M059J (cell line): ENCODE measurements at places on chromosomes 7 and 10.

DNA sequence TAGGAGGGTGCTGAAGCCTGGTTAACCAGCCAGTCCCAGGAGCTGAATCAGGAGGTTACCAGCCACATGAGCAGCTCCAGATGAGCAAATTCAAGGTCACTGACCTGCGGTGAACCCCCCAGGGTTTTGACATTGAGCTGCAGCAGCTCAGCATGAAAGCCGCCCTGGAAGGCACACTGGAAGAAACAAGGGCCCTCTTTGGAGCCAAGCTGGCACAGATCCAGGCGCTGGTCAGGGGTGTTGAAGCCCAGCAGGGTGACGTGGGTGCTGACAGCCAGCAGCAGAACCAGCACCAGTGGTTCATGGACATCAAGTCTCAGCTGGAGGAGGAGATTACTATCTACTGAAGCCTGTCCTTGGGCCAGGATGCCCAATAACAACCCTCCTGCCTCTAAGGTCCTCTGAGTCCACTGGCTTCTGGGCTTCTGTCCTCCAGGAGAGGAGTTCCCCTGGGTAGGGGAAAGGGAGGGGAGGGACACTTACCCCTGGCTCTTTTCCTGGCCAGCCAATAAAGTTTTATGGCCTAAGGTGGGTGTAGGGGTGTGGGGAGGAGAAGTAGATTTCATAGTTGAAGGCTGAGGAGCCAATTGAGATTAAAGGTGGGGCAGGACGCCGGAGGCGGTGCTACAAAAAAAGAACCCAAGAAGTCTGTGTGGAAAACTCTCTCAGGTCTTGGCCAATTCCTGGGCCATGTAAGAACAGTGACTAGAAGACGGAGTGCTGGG is 29.4 kb upstream of the ATOH7 start:
- DNase-seq: no peak

- DNase-seq: no peak
Measured at GRCh38 chr7:142120524-142120923, 9.0 kb downstream of the MGAM2 start.

- no peak for DNase-seq
Measured at GRCh38 chr10:81820418-81820817, 54.6 kb upstream of the NRG3 start.

- DNase-seq: peak; percentile 70
Measured at GRCh38 chr7:94338921-94339371, 55.7 kb upstream of the COL1A2 start.

DNA sequence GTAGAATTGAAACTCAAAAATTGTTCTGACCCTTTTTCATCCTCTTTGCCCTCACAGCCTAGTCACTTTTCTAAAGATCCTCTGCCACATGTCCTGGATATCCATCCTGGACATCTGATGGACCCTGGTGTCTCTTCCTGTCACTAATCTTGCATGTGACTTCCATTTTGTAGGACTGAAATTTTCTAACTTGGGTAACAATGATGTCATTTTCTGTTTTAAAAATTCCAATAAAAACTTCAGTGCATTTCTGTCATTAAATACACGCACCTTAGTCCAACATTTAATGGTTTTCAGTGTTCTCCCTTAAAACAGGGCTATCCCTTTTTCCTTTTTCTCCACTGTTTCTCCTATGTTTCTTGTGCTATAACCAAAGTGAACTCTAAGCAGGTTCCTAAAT is 684.9 kb upstream of the ANKRD30A start:
- DNase-seq: no peak

DNA sequence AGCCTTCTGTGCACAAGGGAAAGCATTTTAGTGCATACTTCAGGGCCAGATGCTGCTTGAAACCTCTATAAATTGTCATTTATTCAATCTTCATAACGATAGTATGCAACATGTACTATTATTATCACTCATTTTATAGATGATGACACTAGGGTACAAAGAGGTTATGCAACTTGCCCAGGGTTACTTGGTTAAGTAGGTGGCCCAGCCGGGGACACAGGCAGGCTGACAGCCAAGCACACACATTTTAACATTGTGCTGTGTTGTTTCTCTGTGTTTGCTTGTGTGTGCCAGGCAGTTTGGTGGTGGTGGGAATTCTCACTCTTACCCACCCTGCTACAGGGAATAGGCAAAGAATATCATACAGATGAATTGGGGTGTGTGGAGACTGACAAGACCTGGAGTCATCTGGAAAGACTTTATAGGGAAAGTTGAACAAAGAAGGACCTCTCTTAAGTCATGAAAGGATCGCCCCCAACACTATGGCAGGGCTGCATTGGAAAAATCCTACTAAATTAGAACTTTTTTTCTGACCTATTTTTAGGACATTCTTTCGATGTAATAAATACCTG is 98.9 kb downstream of the MKX start:
- DNase-seq: no peak

DNA sequence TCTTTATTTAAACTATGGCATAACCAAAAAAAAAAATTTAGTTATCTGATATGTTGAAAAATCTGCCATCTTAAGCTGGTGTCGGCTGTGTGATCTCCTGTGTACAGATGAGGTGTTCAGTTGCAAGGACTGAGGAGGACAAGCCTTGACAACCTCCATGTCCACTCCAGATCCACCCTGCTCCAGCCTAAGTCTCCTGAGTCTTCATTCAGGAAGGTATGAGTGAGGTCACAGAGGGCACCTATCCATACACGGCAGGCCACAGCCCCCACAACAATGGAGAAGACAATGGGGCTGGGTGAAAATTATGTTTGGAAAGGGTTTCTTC is 16.1 kb downstream of the TARP start:
- no peak for DNase-seq

DNA sequence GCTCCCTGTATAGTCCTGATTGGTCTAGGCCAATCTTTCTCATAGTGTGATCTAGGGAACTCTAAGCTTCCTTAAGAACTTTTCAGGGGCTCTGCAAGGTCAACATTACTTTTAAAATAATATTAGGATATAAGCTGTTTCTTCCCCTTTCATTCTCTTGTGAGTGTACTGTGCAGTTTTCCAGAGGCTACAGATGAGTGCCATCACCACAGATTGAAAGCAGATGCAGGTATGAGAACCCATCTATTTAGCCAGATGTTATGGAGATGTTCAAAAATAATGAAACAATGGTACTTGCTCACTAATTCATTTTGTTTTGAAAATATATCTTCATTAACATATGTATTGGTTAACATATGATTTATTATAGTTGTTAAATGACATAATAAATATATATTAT is 169.2 kb upstream of the SEMA3A start:
- no peak for DNase-seq

GRCh38 chr7:131839967-131840690 is 283.7 kb upstream of the PODXL start:
- no peak for DNase-seq

GRCh38 chr7:151237244-151238189 is 5.2 kb downstream of the CHPF2 start:
- no peak for DNase-seq

GRCh38 chr10:61330669-61331068 is 122.5 kb downstream of the TMEM26 start:
- DNase-seq: no peak

DNA sequence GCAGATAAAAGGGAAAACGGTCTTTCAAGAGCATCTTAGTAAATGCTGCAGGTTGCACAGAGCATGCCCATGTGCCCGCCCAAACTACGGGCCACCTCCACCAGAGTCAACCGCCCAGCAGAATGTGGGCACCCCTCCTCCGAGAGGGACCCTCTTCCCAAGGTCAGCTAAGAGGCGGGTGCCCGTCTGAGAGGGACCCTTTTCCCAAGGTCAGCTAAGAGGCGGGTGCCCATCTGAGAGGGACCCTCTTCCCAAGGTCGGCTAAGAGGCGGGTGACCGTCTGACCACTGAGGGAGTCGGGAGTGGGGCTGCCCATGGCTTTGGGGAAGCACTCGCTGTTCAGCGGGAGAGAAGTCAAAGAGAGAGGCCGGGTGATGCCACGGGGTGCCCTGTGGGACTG is 113.1 kb downstream of the PTPRN2 start:
- DNase-seq: no peak

GRCh38 chr7:64183827-64184372 is 23.1 kb upstream of the ZNF735 start:
- no peak for DNase-seq

DNA sequence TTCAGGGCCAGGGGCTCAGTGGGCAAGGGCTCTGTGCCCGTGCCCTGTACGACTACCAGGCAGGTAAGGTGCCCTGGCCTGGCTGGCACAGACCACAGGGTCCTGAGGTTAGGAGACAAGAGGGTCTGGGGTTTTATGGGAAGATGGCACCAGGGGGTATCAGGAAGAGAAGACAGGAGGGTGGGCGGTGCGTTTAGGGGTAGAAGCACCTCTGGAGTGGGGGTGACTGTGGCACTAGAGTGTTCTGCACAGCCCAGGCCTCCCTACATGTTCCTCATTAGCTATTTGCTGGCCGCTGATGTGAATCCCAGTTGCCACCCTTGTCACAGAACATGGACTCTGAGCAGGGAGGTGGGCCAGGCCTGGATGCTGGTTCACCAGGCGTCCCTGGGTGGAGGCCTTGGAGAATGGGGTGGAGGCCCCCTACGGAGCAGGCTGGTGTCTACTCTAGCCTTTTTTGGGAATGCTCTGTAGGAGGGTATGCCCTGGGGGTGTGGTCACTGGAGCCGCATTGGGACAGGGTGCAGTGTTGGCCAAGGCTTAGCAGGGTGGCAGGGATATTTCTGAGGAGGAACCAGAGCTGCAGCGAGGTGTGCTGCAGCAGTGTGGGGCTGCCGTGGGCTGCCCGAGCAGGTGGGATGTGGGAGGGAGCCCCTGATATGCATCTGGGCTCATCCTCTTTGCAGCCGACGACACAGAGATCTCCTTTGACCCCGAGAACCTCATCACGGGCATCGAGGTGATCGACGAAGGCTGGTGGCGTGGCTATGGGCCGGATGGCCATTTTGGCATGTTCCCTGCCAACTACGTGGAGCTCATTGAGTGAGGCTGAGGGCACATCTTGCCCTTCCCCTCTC is 5.0 kb downstream of the PGAM2 start:
- no peak for DNase-seq

- DNase-seq: no peak
Measured at GRCh38 chr7:140239653-140239935, 62.8 kb upstream of the KDM7A start.

DNA sequence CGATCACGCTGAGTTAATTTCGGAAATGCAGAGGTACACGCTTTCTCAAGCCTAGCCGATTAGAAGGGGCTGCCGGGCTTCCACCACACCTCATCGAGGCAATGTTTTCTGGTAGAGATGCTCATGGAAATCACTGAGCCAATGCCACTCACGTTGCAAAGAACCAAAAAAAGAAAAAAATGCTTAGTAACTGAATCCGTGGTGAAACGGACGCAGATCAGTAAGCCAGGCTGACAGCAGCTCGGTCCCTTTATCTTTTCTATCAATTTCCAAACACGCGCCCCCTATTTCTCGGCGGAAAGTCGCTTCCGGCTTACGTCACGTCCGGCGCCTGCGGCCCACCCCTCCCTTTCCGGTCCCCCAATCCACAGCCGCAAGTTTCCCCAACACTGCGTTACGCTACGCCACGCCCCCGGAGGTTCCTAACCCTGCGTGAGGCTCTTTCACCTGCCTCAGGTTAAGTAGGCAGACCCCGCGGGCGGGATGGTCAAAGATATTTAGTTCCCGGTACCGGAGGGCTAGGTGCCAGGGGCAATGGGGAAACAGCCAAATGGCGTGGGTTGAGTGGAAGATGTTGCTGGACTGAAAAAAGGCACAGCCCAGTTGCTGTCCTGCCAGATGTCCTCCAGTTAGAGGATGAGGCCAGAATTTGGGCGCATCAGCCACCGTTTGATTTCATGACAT is at the start of gene NSUN6:
NSUN6 (minus strand) TSS at position 264 of the 684 bp plus-strand sequence. CDS start 384 bp downstream, outside the sequence.
- peak; percentile 73 for DNase-seq
